ENCODE measurements at places on chromosomes 2 and 18.

DNA sequence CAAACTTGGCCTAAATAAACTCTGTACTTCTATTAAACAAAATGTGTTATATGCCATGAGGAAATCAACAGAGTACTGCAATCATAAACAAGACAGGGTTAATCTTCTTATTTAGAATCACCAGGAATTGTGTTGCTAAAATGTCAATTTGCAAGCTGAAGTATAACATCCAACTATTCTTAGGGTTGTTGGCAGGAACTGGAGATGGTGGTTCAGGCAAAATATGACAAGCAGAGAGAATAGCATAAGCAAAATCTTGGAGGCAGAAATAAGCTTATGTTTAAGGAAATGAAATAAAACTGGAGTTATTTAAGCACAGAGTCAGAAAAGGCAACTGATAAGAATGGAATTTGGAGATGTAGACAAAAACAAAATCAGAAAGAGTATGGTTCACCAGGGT is 463.8 kb upstream of the SLC8A1 start:
- DNase-seq: no peak

GRCh38 chr2:222892761-222893160 is 31.9 kb downstream of the ACSL3 start:
- no peak for DNase-seq

DNA sequence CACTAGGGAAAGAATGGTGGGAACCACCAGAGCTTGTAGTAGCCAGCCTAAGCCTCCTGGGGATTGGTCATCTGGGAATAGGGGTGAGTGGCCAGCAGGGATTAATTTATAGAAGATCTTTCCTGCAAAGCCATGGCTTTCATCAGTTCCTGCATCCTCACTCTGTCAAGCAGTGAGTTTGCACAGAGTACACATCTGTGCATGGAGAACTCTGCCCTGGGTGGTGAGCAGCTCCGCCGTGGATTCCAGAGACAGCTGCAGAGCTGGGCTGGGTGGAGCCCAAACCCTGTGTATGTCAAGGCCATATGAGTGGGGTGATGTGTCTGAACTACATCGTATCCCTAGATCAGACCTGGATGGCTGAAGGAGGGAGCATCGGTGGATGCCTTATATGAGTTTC is 182.2 kb downstream of the GLI2 start:
- DNase-seq: peak; percentile 41

DNA sequence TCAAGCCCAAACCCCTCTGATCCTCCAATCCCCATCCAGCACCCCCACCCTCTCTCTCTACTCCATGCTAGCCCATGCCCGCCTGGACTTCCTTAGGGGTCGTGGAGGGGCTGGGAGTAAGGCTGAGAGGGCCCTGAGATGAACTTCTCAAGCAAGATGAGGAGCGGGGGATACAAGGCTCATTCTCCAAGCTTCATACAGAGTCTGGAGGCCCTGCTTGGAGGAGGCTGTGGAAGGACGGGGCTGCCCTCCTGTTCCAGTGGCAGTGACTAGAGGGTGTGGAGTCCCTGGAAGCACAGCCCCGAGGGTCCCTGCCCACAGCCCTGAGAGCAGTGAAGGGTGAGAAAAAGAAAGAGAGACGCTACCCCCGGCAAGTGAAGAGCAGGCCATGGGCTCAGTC is 45.6 kb downstream of the EMX1 start:
- DNase-seq: no peak

DNA sequence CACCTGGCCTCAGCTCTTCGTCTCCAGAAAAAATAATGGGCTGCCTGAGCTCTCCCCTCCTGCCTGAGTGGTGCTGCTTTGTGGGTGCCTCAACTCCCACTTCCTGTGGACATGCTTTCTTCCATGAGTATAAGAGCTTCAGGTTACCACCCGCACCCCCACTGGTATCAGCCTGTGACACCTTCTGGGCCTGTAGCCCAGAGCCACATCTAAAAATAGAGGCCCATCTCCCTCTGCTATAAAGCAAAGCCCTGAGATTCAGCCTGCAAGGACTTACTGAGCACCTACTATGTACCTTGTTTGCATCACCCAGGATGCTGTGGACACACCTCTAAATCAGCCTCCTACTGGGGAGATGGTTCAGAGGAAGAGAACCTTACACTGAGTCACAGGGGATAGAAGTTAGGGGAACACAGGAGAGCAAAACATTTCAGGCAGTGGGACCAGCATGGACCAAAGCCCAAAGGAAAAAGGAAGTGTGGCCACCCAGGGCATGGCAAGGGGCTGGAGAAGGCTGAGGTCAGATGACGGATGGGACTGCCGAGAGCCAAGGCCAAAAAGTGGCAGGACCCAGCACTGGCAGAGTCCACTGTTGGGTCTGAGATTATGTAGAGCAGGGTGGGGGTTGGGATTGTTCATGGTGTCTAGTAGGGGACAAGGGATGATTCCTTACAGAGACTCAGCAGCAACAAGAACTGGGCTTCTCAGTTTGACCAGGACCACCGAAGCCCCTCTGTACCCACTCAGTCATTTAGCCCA is 123.7 kb upstream of the PPP1CB start:
- DNase-seq: no peak

Data from AG04450 (cell line).